COLO829 (cell line): ENCODE measurements at places on chromosomes 3 and 15.

GRCh38 chr15:53323191-53323590, 436.3 kb downstream of the WDR72 start:
- DNase-seq: peak; percentile 13

DNA sequence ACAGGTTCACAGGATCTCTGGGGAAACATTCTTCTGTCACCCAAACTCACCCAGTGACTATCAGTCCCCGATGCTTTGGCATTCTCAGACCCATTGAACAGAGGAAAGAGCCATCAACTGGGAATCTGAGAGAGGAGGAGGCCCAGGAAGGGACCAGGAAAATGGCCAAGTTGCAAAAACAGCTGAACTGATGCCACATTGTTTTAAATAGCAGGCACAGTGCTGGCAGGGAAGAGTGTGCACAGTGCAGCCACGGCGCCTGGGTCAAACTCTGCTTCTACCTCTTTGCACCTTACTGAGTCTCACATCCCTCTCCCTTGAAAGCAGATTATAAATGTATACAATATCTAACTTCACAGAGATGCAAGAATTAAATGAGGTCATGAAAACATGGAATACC, 66.4 kb downstream of the SRGAP3 start:
- no peak for DNase-seq

GRCh38 chr3:195063581-195064193, 207.3 kb downstream of the XXYLT1 start:
- DNase-seq: no peak

DNA sequence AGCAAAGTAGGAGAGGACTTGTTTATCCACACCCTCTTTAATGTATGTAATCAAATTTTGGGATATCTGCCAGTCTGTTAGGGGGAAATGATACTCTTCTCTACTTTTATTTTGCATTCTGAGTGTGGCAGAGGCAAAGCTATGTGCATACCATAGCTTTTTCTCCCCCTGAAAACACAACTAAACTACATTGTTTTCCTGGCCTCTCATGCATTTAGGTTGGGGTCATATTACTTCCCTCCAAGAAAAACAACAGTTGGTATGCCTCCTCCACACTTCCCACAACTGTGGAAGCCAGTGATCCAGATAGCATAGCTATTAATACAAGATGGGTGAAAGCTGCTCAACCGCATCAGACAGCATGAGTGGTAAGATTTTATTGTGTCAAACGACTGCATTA, 6.9 kb downstream of the RPL15 start:
- DNase-seq: no peak

DNA sequence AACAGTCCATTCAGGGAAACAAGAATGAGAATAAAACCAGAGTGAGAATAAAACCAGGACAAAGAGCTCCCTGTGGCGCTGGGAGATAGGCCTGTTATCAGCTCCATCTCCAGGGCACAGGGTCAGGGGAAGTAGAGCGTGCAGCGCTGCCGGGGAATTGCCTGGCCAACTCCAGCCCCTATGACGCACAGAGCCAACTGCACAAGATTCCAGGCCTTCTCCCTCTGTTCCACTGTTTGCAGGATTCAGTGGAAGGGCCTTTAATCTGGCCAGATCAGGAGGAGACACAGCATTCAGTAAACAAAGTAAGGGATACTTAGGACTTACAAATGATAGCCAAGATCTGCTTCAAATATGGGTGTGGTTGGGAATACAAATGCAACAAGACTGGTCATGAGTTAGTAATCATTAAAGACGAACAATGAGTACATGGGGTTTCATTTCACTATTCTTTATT, 49.4 kb downstream of the ITGB5 start:
- DNase-seq: peak; percentile 98

GRCh38 chr3:110902453-110903085, 169.0 kb upstream of the NECTIN3 start:
- no peak for DNase-seq
